ENCODE measurements at places on chromosomes 12 and 14.

GRCh38 chr14:91249841-91250616, 5.5 kb upstream of the GPR68 start:
- no peak for DNase-seq

DNA sequence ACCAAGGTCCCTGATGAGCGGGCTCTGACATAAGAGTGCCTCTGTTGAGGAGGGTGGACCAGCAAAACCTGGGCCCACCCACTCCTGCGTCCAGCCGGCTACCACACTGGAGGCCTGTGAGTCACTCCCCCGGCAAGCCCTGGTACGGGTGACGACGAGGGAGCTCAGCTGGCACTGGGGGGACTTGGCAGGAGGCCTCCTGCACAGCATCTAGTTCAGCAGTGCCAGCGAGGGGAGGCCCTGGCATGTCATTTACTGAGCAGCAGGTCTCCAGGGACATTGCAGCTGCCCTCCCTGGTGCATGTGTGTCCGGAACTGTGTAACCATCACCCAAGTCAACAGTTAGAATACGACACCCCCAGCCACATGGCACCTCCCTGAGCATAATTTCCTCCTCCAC, 24.4 kb downstream of the CD9 start:
- no peak for DNase-seq

DNA sequence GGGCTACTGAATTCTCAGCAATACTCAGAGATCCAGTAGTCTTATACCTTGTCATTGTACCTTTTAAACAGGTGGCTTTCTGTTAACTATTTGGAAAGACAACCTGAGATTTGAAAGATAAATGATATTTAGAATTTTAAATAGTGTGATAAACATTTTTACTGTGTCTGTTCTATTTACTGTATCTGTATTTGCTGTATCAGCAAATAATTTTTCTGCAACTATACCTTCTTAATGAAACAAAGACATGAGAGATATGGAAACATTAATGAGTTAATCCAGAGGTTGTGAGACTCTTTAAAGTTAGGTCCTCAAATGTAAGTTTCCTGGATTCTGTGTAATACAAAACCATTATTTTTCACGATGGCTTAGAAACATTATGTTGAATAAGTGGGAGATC, 249.6 kb downstream of the CCDC59 start:
- DNase-seq: no peak

DNA sequence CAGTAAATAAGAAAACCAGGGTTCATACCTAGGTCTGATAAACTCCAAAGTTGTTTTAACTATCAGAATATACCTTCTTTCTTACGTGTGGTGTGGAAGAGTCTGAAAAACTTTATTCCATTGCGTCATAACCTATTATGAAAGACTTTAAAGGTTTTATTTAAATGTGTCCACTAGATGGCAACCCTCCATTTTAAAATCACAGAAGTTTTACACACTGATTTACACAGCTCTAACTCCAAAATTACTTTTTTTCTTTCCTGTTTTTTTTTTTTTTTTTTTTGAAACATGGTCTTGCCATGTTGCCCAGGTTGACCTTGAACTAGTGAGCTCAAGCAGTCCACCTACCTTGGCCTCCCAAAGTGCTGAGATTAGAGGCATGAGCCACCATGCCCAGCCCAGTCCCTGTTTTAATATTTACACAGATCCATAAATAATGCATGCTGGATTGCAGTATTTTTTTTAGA, 17.3 kb upstream of the TMPRSS12 start:
- DNase-seq: no peak

DNA sequence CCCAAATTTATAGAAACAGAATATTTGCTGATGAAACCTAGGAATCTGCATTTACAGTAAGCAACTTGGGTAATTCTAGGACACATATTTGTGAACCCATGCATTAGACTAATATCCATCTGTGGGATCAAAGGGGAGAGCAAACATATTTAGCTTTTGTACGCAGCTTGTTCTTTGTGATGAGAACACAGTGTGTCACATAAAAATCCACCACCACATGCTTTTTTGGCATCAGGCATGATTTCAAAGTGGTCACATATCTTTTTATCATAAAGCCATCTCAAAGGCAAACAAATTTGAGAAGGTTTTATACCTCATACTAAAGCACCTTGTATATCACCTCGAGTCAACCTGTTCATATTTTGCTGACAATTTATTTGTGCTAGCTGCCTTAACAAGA, 15.7 kb downstream of the DNAL1 start:
- DNase-seq: no peak

DNA sequence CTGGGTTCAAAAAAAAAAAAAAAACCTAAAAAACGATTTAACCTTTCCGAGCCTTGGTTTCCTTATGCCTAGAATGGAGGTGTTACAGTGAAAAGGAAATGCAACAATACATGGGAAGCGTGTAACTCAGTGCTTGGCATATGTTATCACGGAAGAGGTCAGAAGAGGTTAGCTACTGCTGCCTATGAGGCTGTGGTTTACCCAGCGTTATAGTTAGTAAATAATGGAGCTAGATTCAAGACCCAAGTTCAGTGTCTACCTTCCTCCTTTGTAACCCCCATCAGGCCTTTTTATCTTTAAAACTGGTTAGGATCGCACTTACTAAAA, 839 bp downstream of the IFT43 start:
- no peak for DNase-seq

DNA sequence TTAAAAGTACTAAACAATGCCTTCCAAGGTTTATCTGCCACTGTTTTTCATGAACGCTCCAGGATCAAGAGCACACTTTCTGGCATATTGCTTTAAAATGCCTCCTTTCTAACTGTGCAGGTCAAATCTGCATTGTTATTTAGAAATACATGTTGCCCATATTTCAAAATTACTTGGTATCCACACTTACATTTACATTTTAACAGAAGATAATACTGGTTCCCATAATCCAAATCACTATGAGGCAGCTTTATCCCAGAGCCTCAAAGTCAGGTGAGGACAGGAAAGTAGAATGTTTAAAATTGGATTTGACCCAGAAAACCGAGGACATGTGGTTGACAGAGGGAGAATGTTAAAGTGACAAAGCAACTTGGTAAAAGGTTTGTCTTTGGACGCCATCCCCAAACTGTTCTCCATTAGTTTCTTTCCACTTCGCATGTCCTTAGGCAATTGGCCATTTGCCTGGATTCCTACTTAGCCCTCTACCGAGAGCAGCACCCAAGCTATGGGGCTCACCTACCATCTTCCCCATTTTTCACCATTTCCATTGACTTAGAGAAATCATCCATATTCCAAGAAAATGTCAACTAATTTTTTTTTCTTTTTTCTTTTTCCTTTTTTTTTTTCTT, 353.0 kb downstream of the PAWR start:
- no peak for DNase-seq

DNA sequence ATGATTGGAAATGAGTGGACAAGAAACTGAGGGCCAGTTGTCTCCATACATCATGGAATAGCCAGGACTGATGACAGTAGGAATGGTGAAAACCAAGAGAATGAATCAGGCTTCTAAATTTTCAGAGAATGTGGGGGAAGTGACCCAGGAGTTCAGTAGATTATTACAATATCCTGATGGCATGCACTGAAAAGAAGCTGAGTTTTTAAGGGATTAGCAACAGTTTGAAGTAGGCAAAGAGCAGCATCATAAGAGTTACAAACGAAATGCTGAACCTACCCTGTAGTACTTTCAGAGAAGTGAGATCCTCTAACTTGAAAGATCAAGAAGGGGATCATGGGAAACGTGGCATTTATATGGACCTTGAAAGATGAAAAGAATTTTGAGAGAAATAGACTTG, 13.2 kb downstream of the SLC2A14 start:
- DNase-seq: no peak

GRCh38 chr12:118315821-118316220, 56.9 kb downstream of the TAOK3 start:
- DNase-seq: no peak

DNA sequence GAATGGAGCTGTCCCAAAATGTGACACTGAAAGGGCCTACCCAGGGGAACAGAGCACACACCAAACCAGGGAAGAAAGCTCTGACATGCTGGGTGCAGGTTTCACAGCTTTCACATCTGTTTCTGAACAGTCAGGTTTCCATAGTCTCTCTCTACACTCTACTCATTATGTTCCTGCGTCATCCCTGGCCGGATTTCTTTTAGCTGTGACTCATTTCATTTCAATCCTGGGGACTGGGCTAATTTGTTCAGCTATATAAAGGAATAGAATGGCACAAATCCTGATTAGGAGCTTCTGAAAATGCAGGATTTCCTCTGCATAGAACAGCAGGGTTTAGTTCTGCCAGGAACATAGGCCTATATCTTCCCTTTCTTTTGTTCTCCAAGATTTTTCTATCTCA, 649.8 kb downstream of the RPS29 start:
- no peak for DNase-seq

DNA sequence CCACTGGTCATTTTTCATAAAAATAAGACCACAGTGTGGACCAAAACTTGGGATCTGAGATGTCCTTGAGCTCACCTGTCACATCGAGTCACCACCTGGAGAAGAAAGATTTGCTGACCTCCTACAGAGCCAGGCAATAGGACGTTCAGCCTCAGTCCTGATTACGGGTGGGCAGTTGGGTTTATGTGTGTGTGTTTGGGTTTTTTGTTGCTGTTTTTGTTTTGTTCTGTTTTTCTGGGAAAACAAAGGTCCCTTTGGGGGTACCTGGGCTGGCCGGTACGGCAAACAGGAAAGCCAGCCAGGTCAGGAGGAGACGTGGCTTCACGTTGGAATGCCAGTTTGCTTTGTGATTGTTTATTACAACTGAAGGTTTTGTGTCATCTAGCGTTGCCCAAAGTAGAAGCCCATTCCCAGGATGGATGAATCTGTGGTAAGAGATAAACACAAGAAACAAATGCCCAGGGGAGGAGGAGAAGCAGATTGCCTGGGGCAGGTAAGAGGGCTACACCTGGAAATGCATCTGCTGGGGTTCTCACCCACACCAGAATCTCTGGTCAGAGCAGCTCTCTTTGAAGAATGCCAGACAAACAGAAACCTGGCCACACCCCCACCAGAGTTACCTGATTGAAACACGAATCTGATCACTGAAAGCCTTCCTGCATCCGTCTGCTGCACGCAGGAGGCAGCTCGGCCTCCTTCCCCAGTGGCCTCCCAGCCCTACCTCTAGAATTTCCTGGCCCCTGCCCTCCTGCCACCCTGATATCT, 100.1 kb upstream of the DIO3 start:
- DNase-seq: no peak

Data from liver (tissue), 10 donors.